ENCODE measurements at places on chromosomes 16 and 17.

- DNase-seq, result no peak
Observed at GRCh38 chr17:45345554-45346215, 28.9 kb upstream of the MAP3K14 start.

- DNase-seq, result no peak
Observed at GRCh38 chr17:75552425-75553294, 27.2 kb downstream of the LLGL2 start.

DNA sequence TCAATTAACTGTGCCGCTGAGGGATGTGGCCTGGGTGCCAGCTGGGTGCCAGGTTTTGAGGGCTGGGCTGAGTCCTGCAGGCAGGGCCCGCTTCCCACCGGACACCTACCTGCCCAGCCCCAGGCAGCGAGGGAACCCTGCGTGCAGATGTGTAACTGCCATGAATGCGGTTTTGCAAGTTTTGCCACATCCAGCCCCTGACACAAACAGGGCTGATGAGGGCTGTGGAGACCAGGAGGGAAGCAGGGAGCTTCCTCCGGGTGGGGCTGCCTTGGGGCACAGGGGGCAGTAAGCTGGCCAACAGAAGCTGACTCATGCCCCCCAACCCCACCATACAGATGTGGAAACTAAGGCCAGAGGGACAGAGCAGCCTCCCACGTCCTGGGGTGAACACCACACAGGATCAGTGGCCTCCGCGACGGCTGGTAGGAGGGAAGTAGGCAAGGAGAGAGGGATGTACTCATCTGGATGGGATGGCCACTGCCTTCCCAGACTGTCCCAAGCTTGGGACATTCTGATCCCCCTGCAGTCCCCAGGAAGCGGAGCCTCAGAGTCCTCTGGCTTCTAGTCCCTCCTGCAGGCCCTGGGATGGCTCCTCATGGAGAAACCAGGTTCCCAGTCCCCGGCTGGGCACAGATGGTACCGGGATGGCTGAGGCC, 1.6 kb downstream of the UBALD1 start:
- DNase-seq, result no peak

- DNase-seq, result no peak
Observed at GRCh38 chr17:17716837-17717523, 35.7 kb downstream of the RAI1 start.

GRCh38 chr16:80652441-80652840, 111.6 kb downstream of the DYNLRB2 start:
- DNase-seq, result no peak

- DNase-seq, result no peak
Observed at GRCh38 chr16:80544326-80544725, 3.5 kb downstream of the DYNLRB2 start.

GRCh38 chr16:78642621-78643285, 543.3 kb downstream of the WWOX start:
- no peak for DNase-seq

DNA sequence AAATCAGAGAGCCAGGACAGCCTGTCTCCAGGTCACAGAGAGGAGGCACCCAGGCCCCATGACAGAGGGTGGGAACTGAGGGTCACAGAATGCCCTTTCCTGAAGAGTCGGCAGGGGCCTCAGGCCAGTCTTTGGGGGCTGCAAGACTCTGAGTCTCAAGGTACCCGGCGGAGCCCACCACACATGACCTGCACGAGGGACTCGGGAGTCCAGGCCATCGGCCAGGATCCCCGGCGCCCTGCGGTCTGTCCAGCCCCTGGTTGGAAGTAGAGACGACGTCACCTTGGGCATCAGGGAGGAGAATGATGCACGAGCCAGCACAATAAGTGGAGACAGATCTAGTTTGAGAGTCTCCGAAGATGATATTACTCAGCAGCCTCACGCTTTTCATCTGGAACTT, 234.7 kb upstream of the SDK2 start:
- DNase-seq, result no peak

GRCh38 chr17:32604966-32605365, 118.2 kb downstream of the CDK5R1 start:
- DNase-seq, result no peak

DNA sequence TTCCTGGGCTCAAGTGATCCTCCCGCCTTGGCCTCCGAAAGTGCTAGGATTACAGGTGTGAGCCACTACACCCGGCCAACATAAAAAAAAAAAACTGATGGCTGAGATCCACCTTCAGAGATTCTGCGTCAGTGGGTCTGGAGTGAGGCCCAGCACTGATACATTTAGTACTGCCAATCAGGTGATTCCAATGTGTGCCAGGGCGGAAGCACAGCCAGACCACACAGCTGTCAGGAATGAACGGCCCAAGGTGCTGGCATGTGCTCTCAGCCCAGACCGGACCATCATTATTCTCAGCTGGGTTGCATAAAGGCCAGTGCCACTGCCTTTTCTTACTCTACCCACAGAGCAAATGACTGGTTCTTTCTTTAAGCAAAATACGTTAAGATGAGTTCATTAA, 1.2 kb upstream of the BCO1 start:
- no peak for DNase-seq

GRCh38 chr17:16527298-16527697, 35.3 kb upstream of the LRRC75A start:
- DNase-seq, result no peak

DNA sequence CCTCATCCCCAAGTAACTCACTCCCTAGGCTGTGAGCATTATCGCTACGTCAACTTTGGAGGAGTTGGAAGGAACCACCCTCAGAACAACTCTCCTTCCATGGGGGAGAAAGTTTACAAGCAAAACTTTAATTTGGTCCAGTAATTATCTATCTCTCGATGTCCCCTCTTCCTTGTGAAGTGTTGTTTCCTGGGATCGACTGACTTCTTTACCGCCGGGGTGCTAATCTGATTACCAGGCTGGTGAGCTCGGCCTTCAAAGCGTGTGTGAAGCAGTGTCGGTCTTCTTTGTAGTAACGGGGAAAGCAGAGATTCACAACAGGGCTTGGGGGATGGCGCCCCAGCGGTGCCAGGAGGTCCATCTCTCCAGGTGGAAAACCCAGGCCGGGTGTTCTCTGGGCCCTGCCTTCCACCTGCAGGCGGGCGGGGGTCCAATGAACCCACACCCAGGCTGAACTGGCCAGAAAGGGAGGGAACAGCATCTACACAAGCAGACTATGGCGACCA, 14.5 kb upstream of the FOXF1 start:
- DNase-seq, result peak; percentile 13

DNA sequence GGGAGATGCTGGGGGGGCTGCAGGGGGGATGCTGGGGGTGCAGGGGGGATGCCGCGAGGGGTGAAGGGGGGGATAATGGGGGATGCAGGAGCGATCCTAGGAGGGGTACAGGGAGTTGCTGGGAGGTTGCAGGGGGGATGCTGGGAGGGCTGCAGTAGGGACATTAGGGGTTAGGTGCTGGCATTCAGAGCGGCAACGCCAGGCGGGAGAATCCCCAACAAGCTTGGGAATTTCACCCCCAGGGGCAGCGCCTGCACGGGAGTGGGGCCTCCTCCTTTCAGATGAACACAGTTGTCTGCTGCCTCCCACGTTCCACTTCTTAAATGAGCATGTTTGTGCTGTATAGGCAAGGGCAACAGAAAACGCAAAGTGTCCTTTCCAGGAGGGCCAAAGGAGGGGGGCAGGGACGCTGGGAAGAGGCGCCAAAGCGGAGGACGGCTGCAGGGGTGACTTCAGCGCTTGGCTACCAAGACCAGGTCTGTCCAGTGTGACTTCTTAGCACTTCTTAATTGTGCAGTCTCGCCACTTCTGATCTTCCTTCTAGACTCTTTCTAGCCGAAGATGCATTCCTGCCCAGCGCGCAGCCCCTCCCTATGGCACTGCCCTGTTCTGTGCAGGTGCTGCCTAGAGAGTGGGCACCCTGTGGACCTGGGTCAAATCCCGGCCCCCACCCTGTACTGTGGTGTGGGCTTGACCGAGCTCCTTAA, 2.0 kb upstream of the SLC6A4 start:
- peak; percentile 5 for DNase-seq

GRCh38 chr16:48603647-48604376, 6.2 kb downstream of the N4BP1 start:
- DNase-seq, result no peak

DNA sequence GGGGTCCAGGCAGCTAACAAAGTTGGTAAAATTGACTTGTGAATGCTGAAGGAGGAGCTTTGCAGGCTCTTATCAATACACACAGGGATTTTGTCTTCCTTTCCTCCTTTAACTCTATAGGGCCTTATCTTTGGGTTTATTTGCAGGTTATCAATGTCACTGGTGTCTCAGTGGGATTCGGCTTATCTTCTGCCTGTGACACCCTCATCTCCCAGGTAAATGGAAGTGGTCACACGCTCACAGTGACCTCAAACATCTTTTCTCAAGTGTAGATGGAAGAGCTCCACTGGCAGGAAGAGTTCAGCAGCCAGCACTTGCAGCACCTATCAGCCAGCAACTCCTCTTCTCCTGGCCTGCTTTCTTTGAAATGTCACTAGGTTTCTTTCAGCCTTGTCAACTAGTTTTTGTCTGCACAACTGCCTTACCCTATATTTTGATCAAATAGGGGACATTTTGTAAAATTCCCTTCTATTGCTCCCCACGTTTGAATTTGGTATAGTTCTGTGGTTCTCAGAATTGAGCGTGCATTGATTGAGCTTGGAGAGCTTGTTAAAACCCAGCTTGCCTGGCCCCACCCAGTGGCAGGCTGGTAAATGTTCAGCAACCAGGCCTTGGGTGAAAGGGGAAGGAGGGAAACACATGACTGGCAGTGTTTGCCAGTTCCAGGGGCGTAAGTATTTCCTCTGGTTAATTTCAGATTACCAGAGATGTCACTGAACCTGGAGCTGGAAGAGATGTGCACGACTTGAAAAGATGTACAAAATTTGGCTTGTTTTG, 12.8 kb downstream of the SLC47A1 start:
- DNase-seq, result peak; percentile 51

DNA sequence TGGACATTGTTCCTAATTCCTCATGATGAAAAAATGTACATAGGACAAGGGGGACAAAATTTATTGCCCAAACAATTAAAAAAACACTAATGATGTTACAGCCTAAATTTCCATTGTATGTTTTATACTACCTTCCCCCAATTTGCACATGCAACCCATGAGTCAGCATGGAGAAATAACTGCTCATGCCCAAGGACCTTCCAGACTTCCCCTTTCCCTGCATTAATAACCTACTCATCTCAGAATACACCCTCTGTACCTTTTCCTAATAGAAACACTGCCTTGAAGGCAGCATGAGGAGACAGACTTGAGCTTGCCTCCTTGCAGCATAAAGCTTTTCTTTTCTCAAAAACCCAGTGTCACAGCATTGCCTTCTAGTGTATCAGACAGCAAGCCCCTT, 2402.8 kb downstream of the TP53TG3F start:
- no peak for DNase-seq

- DNase-seq, result no peak
Observed at GRCh38 chr17:31327534-31328159, 6.2 kb upstream of the EVI2A start.

DNA sequence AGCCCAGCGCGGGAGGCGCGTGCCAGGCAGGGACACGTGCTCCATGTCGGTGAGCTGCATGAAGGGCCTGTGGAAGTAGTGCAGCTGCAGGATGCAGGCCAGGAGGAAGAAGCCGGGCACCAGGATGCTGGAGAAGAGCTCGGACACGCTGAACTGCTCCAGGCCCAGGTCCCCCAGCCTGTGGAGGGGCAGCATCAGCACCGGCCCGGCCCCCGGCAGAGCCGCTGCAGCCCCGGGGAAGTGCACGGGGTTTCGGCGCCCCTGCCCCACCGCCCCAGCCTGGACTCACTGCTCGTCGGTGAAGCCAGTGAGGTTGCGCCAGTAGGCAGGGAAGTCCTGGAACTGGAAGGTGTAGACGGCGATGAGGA, 28.0 kb downstream of the CTU2 start:
- DNase-seq, result no peak

- DNase-seq, result no peak
Observed at GRCh38 chr17:82678265-82678891, 20.1 kb downstream of the RAB40B start.

DNA sequence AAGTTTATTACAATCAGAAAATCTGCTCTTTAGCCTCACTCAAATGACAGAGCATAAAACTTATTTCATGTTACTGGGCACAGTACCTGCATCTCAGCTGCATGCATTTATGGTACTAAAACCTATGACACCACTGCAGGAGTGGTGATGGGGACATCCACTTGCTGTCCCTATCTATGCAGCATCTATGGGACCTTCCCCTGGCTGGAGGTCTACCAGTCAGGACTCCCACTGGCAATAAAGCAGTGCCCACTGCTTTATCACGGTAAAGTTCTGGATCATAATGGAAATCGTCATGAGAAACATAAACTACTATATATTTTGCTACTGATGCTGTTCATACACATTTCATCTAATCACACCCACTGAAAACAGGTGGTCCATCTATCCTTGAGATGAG, 26.2 kb downstream of the NSMCE1 start:
- DNase-seq, result no peak

Measured in B cell (primary cell).